ENCODE measurements at places on chromosomes 16 and 17.

GRCh38 chr17:2704031-2704889 is 7.3 kb downstream of the CLUH start:
- DNase-seq = no peak

GRCh38 chr16:88561485-88562359 is 8.5 kb upstream of the ZC3H18 start:
- DNase-seq = no peak

- no peak for DNase-seq
Measured at GRCh38 chr16:88015806-88016140, 64.5 kb downstream of the BANP start.

GRCh38 chr16:74035816-74036215 is 260.8 kb upstream of the PSMD7 start:
- peak; percentile 12 for DNase-seq

DNA sequence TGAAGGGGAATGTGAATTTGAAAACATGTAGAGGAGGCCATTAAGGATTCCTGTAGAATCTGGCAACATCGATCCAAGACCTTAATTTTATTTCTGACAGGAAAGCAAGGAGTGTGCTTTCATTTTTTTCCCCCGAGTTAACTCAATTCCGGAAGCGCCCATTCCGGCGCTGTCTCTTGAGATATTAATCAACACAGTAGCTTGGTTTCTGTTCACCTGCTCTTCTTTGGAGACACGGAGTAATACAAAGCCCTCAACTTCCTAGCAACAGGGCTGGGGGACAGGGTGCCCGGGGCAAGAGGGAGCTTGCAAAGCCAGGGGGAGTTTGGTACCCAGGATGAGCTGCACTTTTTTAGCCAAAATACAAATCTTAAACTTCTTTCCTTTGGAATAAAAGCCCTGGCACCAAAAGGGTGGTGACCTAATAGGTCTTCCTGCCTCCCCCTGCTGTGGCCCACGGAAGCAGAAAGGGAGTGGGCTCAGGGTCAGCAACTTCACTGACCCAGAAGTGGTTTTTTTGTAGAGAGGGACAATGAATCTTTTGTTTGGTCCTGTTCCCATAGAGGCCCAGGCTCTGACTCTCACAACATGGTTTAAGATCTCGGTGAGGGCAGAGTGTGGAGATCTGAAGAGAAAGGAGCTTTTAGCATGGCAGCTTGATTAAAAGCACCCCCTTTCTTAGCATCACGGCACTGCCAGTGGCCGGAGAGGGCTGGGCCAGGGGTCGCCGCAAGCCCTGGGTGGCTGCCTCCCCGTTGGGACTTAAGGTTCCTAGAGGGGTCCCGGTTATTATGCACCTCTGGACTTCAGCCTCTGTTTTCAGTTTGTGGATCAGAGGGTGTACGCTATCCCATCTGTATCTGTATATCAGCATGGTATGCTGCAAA is 207.3 kb downstream of the CCDC182 start:
- no peak for DNase-seq

GRCh38 chr17:19345067-19345460 is 17.5 kb downstream of the B9D1 start:
- no peak for DNase-seq

- DNase-seq = no peak
Measured at GRCh38 chr17:78745407-78746088, 36.5 kb downstream of the CYTH1 start.

DNA sequence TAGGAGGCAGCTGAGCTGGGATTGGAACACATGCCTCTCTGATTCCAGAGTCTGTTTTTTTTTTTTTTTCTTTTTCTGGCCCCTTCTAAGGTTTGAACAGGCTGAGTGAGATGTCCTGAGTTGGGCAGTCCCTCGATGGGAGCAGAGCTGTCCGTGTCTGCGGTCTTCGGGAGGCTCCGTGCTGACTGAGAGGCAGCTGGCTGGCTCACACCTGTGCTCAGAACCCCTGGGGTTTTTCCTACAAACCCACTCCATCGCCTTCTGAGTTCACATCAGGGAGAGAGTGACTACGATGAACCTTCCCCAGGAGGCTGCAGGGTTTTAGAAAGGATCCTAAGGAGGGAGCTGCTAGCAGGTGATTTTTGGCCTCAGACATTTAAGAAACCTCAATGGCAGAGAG is 92.5 kb downstream of the IRF8 start:
- no peak for DNase-seq

GRCh38 chr17:67011527-67012175 is 32.7 kb upstream of the CACNG1 start:
- DNase-seq = no peak

DNA sequence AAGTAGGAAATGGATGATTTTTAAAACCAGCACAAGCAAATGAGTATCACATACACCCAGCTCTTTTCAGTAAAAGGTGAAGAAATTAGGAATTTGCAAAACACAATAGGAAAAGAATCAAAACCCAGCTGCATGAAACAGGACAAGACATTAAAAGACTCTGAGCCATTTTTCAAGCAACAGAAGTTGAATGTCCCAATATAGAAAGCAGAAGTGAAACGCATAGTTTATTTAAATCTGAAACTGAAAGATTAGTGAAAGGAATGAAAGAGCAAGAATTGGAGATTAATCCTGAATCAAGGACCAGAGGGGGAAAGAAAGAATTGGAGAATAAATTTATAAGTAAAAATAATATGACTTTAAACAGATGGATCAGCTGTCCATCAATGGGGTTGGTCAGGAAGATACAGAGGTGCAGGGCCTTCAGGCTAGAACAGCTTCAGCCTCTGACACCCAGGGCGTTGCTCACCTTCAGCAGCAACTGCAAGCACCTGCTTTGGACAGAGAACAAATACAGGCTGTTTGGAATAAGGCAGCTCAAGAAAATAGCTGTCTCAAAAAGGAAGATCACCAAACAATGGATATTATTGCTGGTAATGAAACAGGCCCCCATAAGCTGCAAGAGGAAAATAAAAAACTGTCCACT is 3.9 kb upstream of the ARHGAP17 start:
- peak; percentile 64 for DNase-seq

DNA sequence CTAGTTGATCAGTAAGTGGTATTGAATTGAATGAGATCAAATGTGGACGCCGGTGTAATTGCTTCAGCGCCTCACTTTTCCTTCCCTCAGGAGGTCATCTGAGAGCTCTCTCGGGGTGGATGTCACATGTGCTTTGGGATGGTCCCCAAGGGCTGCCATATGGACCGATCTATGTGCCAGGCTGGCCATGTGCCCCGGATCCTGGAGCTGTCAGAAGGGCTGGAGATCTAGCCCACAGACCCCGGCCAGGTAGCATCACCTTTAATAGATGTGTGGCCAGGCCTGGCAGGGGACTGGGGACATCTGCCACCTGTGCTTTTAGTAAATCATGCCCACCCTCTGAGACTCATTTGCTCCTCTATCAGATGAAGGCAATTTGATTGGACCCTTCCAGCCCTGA is 95.3 kb upstream of the CRHR1 start:
- no peak for DNase-seq

- no peak for DNase-seq
Measured at GRCh38 chr16:87698241-87698640, 67.5 kb downstream of the KLHDC4 start.

DNA sequence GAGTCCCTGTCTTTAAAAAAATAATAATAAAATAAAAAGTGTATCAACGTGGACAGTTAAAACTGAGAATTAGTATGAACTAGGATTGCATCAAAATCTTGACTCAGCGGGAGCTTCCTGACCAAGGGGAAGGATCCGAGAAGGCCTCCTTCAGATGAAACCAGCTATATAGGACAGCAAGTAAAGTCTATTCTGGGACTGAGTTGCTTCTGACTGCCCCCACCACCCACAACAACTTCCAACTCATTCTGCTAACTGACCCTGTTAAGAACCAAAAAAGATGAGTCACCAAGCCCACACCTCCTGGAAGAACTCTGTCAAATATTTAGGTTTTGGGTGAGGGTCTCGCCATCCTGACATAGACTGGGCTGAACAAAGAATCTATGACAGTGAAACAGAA is 24.9 kb downstream of the MPP3 start:
- DNase-seq = peak; percentile 52

DNA sequence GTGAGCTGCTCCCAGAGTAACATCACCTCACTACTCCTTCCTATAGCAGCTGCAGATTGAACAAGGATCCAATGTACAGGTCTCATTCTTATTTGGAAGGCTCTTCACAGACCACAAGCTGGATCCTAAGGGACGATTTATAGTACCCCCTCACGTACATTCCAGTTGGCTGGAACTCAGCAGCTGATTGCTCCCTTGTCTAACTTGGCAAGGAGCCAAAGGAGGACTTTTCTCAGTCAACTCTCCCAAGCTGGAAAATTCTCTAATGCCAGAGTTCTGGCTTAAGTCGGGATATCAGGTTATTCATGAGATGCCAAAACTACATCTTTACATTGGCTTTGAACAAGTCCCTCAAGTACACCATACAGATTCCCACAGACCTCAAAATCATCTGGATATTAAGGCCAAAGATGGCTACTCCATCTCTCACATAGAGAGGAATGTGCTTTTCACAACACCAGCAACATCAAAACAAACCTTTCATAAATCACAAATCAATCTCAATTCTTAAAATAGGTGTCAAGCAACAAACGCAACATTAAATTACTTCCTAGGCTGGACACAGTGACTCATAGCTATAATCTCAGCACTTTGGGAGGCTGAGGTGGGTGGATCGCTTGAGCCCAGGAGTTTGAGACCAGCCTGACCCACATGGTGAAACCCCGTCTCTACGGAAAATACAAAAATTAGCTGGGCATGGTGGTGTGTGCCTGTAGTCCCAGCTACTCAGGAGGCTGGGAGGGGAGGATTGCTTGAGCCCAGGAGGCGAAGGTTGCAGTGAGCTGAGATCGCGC is 39.3 kb downstream of the SMG6 start:
- no peak for DNase-seq

DNA sequence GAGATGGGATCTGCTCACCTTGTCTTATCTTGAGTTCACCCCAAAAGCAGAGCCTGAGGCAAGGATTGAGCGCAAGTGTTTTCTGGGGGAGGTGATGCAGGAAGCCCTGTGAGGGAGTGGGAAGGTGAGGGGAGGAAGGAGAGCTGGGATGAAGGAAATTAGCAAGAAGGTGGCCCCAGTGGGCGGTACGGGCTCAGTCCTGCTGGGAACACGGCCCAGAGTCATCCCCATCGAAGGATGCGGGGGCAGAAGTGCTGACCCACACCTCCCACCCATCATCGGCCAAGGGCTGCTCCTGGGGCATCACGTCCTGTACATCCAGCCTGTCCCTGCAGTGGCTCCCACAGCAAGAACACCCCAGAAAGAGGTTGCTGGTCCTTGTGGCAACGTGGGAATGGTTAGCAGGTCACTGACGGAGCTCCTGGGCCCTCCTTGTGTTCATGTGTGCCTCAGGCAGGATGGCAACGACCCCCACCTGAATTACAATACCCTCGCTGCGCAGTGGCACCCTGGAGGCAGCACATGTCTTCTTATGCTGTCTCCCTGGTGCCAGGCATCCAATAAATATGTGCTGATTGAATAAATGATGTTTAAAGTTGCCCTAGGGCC is 18.2 kb downstream of the C16orf95 start:
- DNase-seq = no peak

DNA sequence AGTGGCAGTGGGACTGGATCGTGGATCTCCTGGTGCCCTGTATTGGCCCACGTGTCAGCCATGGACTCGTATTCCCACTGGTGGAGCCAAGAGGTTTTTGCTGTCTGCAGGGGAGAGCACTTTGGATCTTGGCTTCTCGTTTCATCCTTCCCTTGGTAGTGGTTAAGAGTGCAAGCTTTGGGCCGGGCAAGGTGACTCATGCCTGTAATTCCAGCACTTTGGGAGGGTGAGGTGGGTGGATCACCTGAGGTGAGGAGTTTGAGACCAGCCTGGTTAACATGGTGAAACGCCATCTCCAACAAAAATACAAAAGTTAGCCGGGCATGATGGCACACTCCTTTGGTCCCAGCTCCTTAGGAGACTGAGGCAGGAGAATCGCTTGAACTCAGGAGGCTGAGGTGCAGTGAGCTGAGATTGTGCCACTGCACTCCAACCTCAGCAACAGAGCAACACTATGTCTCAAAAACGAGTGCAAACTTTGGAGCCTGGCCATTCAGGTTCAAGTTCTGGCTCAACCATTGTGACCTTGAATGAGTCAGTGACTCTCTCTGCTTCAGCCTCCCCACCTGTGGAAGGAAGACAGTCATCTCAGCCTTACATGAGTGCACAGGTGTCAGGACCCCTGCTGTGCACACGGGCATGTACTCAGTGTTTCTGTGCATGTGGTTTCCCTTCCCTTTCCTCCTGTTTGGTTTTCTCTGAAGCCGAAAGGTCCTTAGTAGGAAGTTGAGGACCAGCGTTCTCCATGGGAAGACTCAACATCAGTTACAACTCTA is 57.4 kb downstream of the PLCG2 start:
- no peak for DNase-seq

- no peak for DNase-seq
Measured at GRCh38 chr17:73635101-73635817, 9.0 kb downstream of the SDK2 start.

DNA sequence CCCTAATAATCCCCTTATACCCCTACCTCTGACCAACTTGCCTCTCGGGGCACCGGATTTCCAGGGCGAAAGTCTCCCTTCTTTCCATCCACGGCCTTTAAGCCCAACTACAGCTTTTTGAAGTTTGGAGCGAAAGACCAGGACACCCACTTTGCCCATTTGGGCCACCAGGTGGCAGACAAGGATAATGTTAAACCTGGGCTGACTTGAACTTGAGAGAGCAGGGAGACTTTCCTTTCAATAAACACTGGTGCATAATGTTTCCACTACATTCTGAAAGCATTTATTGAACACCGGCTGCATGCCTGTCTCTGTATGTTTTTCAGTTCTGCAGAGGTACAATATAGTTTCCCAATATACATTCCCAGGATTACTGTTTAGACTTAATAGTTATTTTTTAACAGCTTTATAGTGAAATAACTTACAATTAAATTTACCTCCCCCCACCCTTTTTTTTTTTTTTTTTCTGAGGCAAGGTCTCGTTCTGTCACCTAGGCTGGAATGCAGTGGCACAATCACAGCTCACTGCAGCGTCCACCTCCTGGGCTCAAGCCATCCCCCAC is 6.9 kb upstream of the CES3 start:
- peak; percentile 52 for DNase-seq

- peak; percentile 25 for DNase-seq
Measured at GRCh38 chr16:78538919-78539318, 439.5 kb downstream of the WWOX start.

DNA sequence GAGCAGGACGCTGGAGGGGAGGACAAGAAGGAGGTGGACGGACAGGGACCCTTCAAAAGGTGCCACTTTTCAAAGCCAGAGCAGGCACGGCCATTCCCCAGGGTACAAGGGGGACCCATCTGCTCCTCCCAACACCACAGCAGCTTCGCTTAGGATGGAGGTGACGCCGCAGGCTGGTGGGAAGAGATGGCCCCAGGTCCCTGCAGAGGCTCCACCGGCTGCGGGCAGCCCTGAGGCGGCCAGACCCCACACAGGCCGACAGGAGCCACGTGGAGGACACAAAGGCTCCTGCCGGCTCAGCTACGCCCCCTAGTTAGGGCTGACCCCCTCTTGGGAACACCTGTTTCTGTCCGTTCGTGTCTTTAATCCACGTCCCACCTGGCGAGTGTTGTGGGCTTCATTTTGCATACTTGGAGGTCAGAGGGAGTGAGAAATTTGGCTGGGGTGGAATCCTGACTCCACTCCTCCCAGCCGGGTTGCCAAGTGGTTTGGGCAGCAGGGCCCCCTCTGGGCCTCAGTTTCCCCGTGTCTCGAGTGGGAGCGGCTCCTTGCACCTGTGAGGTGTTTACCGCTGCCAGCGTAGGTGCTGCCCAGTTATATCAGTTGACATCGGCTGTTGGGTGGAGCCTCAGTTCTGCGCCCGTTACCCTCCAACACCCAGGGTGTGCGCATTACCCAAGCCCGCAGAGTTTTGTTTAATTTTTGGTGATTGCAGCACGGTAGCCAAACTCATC is 5.8 kb upstream of the FN3KRP start:
- no peak for DNase-seq

Data from inflammatory macrophage treated with lipopolysaccharide for 1 hour (primary cell).